ENCODE measurements at places on chromosomes 7 and 10. TPM values are rescaled to one million over a fixed set of nuclear protein-coding genes. Genes with fewer than 3 reads are reported as not detected.

DNA sequence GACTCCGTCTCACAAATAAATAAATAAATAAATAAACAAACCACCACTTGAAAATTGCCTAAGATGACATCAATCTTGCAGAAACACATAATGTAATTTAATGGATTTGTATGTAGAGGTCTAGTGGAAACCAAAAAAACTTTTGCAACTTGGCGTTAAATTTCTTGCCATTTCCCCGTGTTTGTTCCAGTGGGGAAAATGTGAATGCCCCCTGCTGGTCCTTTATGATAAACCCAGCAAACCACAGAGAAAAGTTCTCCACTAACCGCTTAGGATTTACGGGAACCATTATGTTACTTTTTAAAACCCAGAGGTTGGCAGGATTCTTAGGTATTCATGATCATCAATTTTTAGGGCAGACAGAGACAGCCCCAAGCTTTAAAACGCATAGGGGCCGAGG is 32.5 kb downstream of the LAMB4 start:
- H3K36me3 ChIP-seq, result no peaks in the 10 kb centered on the region
- H3K27me3 ChIP-seq, result no peaks in the 10 kb centered on the region
- H3K27ac ChIP-seq, result no peak overlapping the region
- peaks cover 22% of the 10 kb centered on the region for H3K4me1 ChIP-seq
- peak; percentile 70 for DNase-seq

DNA sequence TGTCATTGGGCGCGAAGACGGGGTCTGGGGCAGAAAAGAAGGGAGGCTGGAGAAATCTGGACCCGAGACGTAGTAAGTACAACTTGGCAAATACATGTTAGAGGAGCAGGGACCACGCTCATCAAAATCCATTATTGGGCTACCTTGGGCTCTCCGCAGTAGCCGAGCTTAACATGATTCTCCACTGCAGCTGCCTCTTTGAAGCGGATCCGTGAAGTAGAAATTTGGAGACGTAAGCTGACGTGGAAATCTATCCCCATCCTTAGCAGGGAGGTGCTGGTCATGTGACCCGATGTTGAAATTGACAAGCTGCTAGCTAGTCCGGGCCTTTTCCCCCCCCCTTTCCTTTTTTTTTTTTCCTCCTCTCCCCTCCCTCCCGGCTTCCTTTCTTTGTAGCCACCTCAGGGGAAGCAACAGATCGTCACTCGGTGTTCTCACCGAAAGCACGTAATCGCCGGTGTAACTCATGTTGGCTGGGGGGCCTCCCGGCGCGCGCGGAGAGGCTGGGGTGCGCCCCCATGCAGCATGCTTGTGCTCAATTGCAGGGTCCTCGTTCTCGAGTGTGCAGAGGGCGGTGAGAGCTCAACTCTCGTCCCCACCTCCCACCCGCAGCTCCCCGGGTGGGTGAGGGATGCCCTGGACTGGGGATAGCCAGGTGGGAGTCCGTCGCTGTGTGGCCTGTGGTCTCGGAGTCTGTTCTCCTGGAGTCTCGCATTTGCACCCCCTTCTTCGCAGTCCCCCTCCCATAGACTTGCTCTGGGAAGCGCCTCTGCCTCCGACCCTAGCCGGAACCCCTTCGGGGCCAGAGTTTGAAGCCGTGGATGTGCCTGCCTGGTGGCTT is at the start of gene HOXA11:
Gene HOXA11, minus strand, starts transcription at position 220 of the 841 bp plus-strand sequence. Its CDS starts 88 bp downstream, at position 132.
- H3K4me1 ChIP-seq, result no peaks in the 10 kb centered on the region
- H3K27me3 ChIP-seq, result peaks cover 99% of the 10 kb centered on the region
- H3K36me3 ChIP-seq, result no peaks in the 10 kb centered on the region
- H3K27ac ChIP-seq, result no peak within 1 kb of the TSS

DNA sequence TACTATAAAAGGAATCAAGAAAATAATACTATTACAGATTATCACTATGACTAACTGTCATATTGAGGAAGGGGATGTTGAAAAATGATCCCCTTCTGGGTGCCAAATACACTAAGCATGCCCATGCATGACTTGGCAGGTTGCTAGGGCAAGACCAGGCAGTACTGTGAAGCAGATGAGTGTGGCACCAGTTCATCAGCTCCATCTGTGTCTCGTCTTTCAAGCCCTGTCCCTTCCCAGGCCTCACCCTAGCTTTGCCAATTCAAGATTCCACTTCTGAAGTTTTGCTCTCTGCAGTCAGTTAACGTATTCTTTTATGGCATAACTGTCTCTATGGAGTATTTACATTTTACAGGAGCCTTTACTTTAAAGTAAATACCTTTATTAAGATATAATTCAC is 135.6 kb upstream of the HPS1 start:
- H3K27ac ChIP-seq, result no peak overlapping the region
- peaks cover 40% of the 10 kb centered on the region for H3K27me3 ChIP-seq
- DNase-seq, result no peak
- no peaks in the 10 kb centered on the region for H3K4me1 ChIP-seq

DNA sequence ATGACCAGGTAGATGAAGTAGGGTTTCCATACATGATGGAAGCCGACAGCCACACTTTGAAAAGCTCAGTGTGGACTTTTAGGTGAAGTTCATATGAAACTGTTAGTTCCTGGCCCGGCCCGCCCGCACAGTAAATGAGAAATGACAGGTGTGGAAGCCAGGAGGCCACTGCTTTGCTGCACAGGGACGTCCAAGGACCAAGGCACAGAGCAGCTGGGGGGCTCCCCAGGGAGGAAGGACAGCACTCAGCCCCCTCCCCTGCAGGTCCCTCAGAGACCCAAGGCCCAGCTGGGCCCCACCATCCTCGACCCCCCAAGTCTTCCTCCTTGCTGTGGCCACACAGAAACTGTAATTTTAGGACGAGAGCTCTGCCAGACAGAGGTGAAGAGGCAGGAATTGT is 219.2 kb downstream of the PTPRN2 start:
- H3K4me1 ChIP-seq, result no peaks in the 10 kb centered on the region
- no peaks in the 10 kb centered on the region for H3K36me3 ChIP-seq
- H3K4me3 ChIP-seq, result no peak overlapping the region
- no peak overlapping the region for H3K27ac ChIP-seq

DNA sequence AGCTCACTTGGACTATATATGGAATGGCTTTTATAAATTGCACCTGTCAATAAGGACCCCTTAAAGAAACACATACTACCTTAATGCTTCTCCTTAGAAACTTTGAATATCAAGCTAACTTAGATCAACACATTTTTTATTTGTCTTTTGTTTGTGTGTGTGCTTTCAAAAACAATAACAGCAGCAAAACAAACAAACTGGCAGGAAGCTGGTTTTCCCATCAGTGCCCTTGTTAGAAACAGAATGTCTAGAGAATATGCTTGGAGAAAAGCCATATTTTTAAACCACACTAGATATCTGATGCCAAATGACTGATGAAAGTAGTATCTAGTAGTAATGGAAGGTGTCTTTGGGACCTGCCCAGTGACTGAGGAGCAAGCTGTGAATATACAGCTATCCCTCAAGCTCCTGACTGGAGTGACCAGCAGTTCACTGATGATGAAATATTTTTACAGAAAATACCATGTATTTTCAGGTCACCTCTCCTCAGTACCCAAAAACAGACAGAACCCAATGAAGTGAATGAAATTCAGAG is 1.0 kb downstream of the PDE1C start:
- H3K4me3 ChIP-seq, result no peak overlapping the region
- no peak for DNase-seq
- H3K36me3 ChIP-seq, result no peaks in the 10 kb centered on the region
- H3K27ac ChIP-seq, result no peak overlapping the region

GRCh38 chr7:36763132-36763816 is 39.0 kb upstream of the AOAH start:
- no peak overlapping the region for H3K27ac ChIP-seq
- H3K4me3 ChIP-seq, result no peak overlapping the region
- DNase-seq, result no peak
- H3K36me3 ChIP-seq, result no peaks in the 10 kb centered on the region

- DNase-seq, result no peak
- H3K4me3 ChIP-seq, result no peak overlapping the region
- peaks cover 7% of the 10 kb centered on the region for H3K4me1 ChIP-seq
- H3K27me3 ChIP-seq, result no peaks in the 10 kb centered on the region
These were observed 80.2 kb downstream of the RNF216 start for GRCh38 chr7:5701085-5701914.

GRCh38 chr10:89838044-89838615 is 136.7 kb downstream of the KIF20B start:
- peaks cover 54% of the 10 kb centered on the region for H3K27me3 ChIP-seq
- H3K36me3 ChIP-seq, result no peaks in the 10 kb centered on the region
- no peak for DNase-seq
- H3K4me1 ChIP-seq, result no peaks in the 10 kb centered on the region
- no peak overlapping the region for H3K27ac ChIP-seq

- H3K27ac ChIP-seq, result no peak overlapping the region
- H3K4me3 ChIP-seq, result no peak overlapping the region
- H3K4me1 ChIP-seq, result no peaks in the 10 kb centered on the region
- no peak for DNase-seq
These were observed 10.2 kb downstream of the IGFBP3 start for GRCh38 chr7:45910855-45911254.

DNA sequence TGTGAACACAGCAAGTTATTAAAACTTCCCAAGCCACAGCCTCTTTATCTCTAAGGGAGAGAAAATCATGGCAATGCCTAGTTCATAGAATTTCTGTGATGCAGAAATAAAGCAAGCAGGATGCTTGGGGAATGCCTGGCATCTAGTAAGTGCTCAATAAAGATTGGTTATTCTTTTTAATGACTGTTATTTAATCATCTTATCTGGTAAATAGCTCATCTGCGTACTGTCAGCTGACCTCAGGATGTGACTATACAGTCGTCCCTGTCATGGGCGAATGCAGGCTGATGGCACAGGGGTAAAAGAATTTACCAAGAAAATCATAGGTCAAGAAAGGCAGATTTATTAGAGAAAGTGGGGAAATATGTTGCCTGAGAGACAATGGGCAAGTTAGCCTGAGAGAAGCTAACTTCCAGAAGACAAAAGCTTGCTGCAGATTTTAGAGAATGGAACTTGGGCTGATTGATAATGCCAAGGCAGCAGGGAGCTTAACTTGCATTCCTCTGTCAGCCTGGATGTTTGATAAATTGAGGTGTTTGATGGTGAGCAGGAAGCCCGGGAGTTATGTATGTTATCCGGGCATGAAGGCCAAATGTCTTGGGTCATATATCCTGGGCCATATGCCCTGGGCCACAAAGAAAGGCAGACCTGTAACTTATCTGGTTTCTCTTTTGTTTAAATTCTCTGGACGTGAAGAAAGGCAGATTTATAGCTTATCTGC is 126.0 kb downstream of the KCNMA1 start:
- H3K27me3 ChIP-seq, result no peaks in the 10 kb centered on the region
- no peak overlapping the region for H3K27ac ChIP-seq
- no peaks in the 10 kb centered on the region for H3K36me3 ChIP-seq

DNA sequence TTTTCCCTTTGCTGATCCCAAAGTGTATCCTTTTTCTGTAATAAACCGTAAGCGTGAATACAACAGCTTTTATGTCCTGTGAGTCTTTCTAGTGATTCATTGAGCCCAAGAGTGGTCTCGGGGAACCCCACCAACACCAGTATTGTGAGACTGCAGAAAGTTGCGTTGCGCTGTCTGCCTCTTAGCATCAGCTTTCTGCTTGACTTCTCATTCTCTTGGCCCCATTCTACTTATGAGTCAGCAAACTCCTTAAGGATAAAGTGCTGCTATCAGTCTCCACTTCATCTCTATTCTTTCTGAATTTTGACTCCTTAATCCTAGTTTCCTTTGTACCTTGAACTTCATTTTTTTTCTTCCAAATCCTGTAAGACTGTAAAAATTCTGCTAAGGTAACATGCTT is 184.3 kb upstream of the MBL2 start:
- H3K36me3 ChIP-seq, result no peaks in the 10 kb centered on the region
- no peak for DNase-seq
- H3K27ac ChIP-seq, result no peak overlapping the region
- no peak overlapping the region for H3K4me3 ChIP-seq
- no peaks in the 10 kb centered on the region for H3K27me3 ChIP-seq

DNA sequence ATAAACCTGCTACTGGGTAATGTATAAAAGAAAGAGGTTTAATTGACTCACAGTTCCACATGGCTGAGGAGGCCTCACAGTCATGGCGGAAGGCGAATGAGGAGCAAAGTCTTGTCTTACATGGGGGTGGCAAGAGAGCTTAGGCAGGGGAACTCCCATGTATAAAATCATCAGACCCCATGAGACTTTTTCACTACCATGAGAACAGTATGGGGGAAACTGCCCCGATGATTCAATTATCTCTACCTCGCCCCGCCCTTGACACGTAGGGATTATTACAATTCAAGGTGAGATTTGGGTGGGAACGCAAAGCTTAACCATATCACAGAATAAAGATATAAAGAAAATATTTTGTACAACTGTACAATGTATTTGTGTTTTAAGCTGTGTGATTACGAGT is 39.4 kb upstream of the PLCE1 start:
- H3K27me3 ChIP-seq, result no peaks in the 10 kb centered on the region
- no peaks in the 10 kb centered on the region for H3K36me3 ChIP-seq
- no peaks in the 10 kb centered on the region for H3K4me1 ChIP-seq
- no peak overlapping the region for H3K4me3 ChIP-seq
- no peak for DNase-seq
- no peak overlapping the region for H3K27ac ChIP-seq

DNA sequence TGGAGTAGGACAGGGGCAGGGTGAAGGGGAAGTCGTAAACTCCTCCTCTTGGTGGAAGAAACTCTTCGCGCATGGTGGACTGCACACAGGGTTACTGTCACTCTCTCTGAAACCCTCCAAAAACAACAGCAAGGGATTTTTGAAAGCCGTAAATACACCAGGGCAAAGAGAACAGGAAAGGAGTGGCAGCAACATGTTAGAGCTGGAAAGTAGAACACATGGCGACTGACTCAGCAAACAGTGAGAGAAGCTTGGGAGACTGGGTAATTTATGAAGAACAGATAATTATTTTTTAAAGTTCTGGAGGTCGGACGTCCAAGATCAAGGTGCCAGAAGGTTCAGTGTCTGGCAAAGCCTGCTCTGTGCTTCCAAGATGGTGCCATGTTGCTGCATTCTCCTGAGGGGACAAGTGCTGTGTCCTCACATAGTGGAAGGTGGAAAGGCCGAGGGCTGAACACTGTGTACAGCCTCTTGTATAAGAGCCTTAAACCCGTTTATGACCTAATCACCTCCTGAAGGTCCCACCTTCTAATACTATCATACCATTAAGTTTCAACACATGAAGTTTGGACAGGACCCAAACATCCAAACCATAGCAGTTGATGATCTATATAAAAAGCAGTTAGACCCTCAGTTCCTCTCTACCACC is 22.5 kb upstream of the C10orf53 start:
- H3K36me3 ChIP-seq, result no peaks in the 10 kb centered on the region
- no peaks in the 10 kb centered on the region for H3K4me1 ChIP-seq
- no peak overlapping the region for H3K4me3 ChIP-seq
- H3K27ac ChIP-seq, result no peak overlapping the region

WDR86 gene
- total RNA-seq, result 0.86 TPM

CRYGN gene
- 0.13 TPM for total RNA-seq

PAX2 gene
- total RNA-seq, result not detected

CPN1 gene
- total RNA-seq, result not detected

CPA4 gene
- not detected for total RNA-seq

GDF2 gene
- total RNA-seq, result not detected
